ENCODE measurements at places on chromosomes 13 and 19. TPM values are rescaled to one million over a fixed set of nuclear protein-coding genes. Genes with fewer than 3 reads are reported as not detected.

GRCh38 chr19:28586474-28586873 is 626.5 kb downstream of the UQCRFS1 start:
- DNase-seq = no peak

DNA sequence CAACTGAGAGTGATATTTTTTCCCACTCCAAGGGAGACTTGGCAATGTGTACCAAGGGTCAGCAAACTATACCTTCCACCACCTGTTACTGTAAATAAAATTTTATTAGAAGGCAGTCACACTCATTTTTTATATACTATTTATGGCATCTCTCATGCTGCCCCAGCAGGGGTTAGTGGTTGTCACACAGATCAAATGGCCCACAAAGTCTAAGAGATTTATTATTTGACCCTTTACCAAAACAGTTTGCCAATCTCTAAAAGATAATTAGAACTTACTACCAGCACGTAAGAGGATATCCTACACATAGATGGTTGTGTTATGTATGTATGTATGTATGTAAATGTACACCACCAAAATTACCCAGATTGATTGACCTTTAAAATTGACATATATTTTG is 185.1 kb downstream of the PRR20E start:
- DNase-seq = no peak

DNA sequence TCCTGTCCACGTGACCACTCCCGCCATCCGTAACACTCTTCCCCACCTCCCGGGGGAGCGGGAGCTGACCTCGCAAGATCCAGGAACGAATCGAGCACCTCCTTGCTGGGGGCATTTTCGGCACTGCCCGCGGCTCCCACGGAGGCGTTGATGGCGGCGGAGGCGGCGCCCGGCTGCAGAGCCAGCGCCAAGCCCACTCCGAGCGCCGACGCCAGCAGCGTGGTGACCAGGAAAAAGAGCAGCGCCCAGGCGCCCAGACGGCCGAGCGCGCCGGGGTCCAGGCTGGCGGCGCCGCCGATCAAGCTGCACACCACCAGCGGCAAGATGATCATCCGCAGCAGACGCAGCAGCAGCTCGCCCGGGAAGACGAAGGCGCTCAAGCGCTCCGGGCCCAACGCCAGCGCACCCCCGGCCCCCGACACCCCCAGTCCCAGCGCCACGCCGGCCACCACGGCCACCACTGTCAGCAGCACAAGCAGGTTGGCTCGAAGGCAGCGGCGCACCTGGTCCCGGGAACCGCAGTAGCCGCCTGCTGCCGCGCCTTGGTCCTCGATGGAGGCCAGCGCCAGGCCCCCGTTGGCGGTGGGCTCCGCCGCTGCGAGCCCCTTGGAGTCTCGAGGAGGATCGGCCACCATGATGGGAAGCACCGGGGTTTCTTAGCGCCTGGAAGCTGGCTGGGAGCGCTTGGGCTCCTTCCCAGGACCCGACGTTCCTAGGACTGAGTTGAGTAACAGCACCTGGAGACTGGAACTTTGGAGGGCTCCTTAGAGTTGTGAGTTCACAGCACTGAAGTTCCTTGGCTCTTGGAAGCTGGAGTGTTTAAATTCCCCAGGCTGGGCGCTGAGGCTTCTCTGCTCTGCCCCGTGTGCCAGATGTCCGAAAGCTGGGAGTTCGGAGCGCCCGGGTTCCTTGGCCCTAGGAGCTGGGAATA is 798 bp downstream of the SLC1A5 start:
- no peak for DNase-seq

DNA sequence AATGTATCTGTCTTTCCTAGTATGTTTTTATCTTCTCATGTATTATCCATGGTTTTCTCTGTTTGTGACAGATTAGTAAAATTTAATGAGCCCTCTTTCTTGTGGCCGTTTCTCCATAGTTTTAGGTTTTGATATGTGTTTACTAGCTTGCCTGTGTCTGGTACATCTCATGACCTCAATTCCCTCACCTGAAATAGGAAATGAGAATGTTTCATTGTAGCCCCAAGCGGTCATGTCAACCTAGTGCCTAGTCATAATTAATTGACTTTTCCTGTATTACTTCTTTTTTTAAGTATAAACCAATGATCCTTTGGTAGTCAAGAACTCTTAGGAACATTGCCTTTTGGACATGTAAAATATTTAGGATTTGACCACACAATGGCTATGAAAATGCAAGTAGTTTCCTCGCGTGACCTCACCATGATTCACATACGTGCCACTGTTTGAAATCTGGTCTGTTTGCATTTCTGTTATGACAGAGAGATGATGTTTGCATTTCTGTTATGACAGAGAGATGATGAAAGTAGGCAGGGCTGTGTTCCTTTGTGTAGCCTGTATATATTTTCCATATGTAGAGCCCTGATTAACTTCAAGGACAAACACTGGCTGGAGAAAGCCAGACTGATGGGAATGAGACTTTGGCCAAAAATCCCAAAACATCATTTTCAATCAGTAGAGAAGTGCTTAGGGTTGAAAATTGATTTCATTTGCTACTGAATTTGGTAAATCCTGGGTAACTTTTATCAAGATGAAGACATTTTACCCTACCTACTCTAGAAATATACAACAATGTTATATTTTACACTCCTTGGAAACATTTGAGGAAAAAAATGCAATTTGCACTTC is 104.8 kb downstream of the TNFRSF19 start:
- no peak for DNase-seq

GRCh38 chr19:38812009-38812840 is 520 bp downstream of the LGALS4 start:
- DNase-seq = no peak

DNA sequence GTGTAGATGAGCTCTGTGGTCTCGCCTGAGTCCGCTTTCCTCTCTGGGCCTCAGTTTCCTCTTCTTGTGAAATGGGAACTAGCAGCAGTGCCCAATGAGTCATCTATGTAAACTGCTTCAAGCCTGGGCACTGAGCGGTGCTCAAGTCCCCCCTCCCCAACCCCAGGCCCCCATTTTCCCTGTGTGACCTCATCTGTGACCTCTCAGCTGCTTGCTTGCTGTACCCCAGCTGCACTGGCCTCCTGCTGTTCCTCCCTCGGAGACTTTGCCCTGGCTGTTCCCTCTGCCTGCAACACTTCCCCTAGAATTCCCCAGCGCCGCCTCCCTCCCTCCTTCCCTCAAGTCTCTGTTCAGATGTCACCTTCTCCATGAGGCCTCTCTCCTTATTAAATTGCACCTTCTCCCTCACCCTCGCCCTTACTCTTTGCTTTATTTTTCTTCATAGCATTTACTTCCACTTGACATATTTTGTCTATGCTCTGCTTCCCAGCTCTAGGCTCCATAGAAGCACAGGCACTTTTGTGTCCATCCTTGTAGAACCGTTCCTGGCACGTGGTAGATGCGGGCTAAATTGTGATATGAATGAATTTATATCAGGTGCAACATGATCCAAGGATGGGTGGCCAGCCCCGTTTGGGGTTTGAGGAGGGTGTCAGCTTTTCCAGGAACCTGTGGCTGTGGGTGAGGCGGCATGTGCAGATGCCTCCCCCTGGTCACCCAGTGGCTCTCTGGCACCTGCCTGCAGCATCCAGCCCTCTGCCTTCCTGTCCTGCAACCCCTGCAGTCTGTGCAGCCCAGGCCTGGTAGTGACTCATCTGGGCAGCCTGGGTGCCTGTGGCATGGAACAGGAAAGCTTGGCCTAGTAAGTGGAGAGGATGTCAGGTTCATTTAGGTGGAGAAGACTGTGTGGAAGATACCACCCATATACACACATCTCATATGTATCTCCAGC is 26.3 kb downstream of the SIPA1L3 start:
- DNase-seq = no peak

GRCh38 chr13:110521296-110521680 is 40.2 kb downstream of the RAB20 start:
- no peak for DNase-seq

SYNGR4 gene
- total RNA-seq = 2.8 TPM

STXBP2 gene
- 83.1 TPM for total RNA-seq

ZNF728 gene
- total RNA-seq = 10.3 TPM

FFAR2 gene
- not detected for total RNA-seq

All from prostate gland (tissue), 2 donors.